Ovary (tissue), 10 donors: ENCODE measurements at places on chromosomes 7 and 10. TPM values are rescaled to one million over a fixed set of nuclear protein-coding genes. Genes with fewer than 3 reads are reported as not detected.

DNA sequence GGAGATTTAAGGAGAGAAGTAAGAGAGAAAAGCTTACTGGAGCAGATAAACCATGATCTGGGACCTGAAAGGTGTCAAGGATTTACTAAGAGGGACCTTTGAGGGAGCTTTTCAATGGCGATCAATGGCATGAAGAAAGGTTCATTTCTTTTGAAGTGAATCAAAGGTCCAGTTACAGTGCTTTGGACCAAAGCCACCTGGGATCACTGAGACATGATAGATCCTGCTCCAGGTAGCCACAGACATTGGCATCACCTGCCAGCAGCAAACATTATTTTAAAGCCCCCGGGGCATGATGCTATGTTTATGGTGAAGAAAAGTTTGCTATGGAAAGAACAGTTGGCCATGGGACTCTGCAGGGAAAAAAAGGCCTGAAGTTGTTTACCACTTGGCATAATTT lies 109.4 kb downstream of the SLC25A13 start:
- DNase-seq, result no peak

DNA sequence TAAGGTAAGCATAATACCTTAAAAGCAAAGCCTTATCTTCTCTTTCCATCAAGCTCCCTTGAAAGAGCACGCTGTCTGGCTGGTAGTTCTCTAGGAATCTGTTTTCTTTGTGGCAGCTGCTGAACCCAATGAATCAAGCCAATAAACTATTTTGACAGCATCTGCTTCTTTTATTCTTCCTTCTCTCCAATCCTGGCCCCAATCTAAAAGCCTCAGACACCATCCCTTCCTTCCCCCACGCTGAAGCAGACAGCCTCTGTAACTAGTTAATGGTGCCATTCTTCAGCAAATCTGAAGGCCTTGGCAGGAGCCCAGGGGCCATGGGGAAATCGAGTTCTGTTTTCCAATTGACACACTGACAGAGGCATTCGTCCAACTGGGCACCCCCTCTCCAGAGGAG lies 186.6 kb upstream of the LYZL1 start:
- DNase-seq, result no peak

DNA sequence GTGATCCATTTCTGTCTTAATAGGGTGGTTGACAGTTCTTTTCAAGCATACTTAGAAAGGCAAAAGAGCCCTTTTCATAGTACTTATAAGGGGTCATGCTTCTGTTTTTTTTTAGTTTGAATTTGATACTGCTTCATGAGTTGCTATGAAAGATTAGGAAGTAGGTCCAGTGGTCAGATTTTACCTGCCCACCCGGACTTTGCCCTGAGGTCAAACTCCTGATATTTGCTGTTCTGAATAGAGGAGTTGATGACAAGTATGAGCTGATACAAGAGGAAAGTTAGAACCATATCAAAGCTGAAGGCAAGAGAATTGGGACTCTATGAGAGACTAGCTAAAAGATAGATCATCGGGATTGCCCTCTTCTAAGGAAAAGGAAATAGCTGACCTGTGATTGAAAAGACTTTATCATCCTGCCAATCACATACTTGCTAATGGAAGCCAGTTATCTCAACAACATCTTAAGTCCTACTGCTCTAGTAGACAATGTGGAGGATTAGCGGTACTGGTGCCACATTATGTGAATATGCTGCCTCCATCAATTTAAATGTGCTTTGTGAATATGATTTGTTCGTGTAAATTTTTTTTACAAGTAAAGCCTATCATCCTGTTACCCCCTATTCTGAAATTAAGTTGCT lies 37.5 kb upstream of the CYP26C1 start:
- no peak for DNase-seq

- DNase-seq, result no peak
Observed at GRCh38 chr10:133393401-133394063, 425 bp upstream of the MTG1 start.

The SSBP1 gene
- 83.2 TPM for total RNA-seq
